Activated naive CD4-positive, alpha-beta T cell treated with anti-CD3 and anti-CD28 coated beads for 36 hours (primary cell): ENCODE measurements at places on chromosomes 16 and 17.

- no peak for DNase-seq
Observed at GRCh38 chr17:15920758-15921239, 24.1 kb upstream of the ADORA2B start.

GRCh38 chr17:58722274-58722673 lies 29.9 kb downstream of the RAD51C start:
- DNase-seq: no peak

DNA sequence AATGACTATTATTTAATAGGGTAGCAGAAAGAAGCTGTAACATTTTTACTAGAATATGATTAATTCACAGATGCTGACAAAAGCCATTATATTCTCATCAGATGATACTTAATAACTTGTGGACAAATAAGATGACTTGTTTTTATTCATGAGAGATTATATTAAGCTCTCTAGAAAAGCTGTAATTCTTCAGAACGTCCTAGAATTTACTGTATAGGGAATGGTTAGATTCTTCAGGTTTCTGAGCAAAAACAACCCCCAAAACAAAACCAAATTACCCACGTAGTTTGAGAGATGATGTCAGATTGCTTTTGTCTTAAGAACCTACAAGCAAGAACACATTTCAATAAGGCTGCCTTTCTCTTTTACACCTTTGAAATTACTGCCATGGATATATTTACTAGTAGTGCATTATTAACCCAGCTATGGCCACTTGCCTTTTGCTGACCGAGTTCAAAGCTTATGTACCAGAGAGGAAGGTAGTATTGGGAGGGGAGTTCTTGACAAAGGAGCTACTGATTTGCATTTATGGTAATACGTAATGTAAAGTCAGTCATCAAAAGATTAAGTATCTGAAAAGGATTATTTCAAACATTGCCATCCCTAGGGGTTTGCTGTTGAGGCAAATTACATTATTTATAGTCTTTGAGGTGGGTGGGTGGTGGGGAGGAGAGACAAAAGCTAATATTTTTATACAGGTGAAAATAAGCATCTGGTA lies 51.7 kb downstream of the NLK start:
- no peak for DNase-seq

DNA sequence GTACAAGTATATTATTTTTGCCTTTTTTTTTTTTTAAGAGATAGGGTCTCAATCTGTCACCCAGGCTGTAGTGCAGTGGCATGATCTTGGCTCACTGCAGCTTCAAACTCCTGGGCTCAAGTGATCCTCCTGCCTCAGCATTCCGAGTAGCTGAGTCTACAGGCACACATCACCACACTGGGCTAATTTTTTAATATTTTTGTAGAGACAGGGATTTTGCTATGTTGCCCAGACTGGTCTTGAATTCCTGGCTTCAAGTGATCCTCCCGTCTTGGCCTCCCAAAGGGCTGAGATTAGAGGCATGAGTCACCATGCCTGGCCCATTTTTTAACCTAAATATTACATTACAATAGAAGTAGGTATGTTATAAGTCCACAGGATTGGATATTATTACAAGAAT lies 3.2 kb downstream of the TERB1 start:
- DNase-seq: no peak

GRCh38 chr17:50532452-50533024 lies at the start of gene EPN3:
Gene EPN3 (plus strand): TSS chr17:50532735. CDS start chr17:50536557, 3,822 bp downstream.
- no peak for DNase-seq

DNA sequence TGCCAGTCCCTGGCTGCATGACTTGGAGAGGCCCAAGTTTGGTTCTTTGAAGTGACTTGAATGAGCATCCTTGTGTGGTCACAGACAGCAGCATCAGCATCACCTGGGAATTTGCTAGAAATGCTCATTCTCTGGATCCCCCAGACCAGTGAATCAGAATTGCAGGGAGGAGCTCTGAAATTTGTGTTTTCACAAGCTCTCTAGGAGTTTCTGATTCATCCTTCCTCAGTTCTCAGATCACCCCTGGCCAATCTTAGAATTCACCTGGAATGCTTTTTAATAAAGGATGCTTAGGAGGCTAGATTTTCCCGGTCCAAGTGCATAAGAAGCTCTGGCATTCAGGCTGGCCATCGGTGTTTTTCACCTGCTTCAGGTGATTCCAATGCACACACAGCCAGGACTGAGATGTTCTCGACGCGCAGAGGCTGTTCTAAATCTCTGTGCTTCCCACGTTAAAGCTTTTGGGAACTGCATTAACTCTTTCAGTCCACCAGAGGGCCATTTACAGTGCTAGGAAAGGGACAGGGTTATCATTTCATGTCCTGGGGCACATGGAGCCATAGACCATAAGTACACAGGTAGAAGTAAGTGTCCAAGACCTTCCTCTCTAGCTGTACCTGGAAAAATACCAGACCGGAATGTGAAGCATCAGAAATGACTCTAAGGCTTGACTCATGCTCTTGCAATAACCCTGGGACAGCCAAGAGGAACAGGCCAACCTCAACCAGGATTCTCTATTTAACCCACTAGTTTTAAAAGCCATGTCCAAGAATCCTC lies 85.7 kb upstream of the XYLT1 start:
- DNase-seq: peak; percentile 8

- no peak for DNase-seq
Observed at GRCh38 chr17:35514564-35514963, 22.9 kb downstream of the SLFN12L start.

DNA sequence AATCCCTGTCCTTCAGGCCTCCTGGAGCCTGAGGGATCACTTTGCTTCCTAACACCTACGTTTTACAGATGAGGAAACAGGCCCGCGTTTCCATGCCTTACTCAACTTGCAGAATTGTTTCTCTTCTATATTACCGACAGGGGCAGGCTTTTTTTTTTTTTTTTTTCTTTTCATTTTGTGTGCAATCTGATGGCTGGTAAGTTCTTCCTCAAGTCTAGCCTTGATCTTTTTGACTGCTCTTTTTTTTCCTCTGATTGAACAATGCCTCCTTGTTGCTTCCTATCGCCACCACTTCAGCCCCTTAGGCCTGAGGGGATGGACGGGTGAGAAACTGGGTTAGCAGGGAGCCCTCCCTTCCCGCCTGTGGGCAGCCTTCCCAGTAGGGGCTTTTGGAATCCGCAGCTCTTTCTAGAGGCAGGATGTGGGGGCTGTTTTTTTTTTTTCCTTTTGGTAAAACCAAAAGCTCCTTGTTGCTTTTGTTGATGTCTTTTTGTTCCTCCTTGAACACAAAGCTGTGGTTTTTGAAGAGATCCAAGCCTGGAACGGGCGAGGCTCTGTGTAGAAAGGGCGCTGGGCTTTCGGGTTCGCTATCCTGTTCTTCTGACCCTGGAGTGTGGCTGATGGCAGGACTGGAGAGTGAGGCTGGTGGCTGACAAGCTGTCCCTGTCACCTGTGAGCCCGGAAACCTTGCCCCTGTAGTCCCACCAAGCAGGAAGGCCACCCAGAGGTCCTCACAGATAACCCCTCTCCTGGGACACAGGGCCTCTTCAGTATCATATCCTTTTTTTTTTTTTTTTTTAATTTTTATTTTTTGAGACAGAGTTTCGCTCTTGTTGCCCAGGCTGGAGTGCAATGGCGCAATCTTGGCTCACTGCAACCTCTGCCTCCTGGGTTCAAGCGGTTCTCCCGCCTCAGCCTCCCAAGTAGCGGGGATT lies 14.0 kb downstream of the LASP1 start:
- DNase-seq: peak; percentile 50

- no peak for DNase-seq
Observed at GRCh38 chr16:50079397-50080140, 13.8 kb downstream of the HEATR3 start.

DNA sequence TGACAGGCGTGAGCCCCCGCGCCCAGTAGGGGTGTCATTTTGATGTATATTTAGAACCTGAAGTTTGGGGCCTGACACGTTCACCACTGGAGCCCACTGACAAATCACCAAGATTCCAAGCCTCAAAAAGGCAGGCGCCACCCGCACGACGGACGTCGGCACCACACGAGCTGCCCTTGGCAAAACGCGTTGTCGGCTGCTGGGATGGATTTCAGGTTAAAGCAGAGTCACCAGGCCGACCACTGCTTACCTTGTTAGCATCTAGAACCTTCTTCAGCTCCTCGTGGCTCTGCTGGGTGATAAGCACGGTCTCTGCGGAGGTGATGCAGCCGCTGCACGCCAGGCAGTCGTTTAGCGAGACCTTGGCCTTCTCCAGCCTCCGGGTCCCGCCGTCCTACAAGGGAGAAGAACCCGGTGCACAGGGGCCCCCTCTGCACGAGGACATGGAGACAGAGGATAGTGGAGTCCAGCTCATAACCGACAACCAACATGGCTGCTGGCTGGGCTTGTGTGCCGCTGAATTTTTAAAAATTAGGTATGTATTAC lies 3.8 kb downstream of the CIAO3 start:
- no peak for DNase-seq

- no peak for DNase-seq
Observed at GRCh38 chr17:38476549-38476948, 48.3 kb downstream of the ARHGAP23 start.

DNA sequence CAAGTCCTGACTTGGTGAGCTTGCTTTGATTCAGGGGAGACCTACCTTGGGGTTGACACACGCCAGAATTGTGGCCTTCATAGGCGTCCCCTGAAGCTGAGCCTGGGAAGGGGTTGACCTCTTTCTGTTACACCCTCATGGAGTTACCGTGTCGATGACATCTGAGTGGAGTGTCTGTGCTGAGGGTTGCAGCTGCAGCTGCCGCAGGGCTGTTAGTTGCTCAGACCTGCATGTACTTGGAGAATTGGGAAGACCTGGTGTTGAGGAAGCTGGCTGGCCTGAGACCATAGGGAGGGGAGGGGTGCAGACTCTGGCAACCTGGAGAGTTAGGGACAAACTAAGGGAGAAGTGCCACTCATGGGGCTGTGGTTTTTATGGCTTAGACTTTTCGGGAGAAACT lies 9.6 kb downstream of the GSE1 start:
- no peak for DNase-seq

DNA sequence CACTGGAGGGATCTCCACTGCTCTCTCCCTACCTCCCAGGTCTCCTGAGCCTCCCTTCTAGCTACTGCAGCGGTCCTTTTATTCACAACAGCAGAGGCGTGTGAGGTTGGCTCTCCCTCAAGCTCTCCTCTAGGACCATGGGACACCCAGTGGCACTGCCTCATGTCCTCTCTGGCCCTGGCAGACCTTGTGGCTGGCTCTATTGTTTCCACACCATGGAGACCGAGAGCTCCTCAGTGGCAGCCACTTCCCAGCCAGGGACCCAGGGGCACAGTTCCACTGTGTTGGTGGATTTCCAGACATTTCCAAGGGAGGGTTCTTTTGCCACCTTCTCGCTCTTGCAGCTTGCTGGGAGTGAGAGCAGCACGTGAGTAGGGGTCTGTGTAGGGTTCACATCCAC lies 204.9 kb downstream of the AXIN2 start:
- DNase-seq: no peak

DNA sequence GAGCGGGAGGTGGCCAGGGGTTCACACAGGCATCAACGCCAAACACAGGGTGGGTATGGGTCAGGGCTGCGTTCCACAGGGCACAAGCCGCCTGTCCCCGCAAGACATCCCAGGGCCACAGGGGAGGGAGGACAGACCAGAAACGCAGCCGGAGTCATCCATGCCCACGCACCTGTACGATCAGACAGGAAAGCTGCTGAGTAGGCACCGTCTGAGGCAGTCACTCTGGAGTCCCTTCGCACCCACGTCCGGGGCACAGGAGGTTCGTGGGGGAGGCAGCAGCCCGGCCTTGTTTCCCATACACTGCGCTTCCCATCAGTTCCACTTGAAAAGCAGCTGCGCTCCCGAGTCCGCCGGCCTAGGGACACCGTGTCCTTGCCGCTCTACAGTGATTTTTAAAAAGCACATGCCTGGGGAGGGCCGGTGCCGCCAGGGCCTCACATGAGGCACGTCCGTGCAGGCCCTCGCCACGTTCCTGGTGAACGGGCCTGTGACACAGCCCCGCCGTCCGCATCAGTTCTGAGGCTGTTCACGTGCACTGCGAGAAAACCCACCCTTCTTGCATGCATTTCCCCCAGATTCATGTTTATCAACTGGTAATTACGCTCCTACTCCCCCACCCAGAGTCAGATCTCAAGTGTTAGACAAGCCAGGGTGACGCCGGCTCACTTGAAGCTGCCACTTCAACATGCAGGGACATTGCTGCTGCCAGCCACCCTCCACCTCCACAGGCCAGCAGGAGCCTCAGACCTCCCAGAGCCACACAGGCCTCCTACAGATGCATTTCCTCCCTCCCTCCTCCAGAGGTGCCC lies 34.8 kb downstream of the WDR45B start:
- no peak for DNase-seq

- DNase-seq: no peak
Observed at GRCh38 chr16:17038415-17038814, 432.3 kb downstream of the XYLT1 start.
